Colonic mucosa (tissue), 4 donors: ENCODE measurements at places on chromosomes 7 and 10. TPM values are rescaled to one million over a fixed set of nuclear protein-coding genes. Genes with fewer than 3 reads are reported as not detected.

DNA sequence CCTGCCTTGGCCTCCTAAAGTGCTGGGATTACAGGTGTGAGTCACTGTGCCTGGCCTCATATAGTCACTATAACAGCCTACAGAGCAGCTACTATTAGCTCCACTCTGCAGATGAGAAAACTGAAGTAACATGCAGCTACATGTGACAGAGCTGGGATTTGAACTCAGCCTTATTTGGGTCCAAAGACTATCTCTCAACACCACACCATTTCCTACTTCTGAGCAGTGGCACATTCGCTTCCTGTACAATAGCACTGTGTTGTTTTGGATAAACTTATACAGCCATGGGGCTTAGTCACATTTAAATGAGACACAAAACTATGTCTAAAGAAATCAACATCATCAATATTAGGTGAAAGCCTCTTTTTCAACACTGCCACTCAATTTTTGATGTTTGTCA, 69.8 kb upstream of the DNAJB12 start:
- DNase-seq: no peak

GRCh38 chr10:89273680-89274079, 22.1 kb upstream of the LIPA start:
- DNase-seq: no peak

DNA sequence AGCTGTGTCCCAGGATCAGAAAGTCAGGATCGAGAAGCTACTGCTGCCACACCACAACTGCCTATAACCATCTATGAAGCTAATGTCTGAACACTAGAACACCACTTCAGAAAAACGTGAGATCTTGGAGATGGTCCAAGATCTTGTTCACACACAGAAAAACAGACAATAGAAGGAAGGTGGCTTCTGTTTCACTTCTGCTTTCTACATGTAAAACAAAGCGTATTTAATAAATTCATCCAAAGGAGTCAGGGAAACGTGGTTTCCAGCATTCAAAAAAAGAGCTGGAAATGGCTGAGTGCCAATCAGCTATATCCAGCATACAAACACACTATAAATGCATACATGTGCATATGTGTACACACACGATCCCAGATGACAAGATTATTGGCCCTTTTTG, 70.2 kb upstream of the CCDC71L start:
- DNase-seq: no peak

DNA sequence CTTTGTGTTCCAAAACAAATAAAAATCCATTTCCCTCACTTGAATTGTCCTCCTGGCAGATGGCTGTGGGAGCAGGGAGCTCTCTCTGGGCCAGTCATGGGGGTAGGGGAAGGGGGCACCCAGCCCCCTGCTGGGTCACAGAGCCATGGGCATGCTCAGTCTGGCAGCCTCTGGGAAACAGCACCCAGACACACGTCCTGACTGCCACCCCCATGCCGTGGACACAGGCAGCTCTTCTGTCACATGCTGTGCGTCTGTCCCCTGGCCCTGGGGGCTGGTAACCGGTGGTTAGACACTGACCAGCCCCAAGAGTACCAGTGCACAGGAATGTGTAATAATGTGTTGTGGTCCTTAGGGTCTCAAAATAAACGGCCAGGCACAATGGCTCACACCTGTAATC, 47.0 kb downstream of the RASGEF1A start:
- DNase-seq: no peak

DNA sequence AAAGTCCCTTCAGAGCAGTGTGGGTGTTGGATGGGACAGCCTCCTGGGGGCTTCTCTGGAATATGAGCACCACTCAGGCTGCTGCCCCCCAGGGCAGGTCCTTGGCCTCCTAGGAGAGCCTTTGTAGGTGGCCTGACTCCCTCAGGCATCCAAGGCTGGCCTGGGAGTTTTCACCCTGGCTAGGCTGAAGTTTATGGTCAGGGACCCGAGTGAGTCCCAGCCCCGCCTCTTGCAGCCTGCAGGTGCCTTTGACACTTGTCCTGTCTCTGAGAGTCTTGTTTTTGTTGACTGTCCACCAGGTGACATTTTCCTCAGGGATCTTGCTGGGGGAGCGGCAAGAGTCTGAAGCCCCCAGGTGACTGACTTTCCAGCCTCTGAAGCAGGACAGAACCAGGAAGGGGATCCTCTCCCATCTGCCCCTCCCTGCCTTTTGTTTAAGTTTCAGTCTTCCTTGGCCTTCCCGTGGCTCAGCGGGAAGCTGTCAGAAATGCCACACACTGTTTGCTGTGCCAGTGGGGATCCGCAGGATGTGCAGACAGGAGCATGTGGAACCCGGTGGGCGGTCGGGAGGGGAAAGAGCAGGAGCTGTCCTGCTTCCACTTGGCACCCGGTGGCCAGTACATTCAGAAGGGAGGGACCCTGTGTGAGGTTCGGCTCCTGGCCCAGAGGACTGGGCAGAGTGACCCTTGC, 59.5 kb downstream of the LRRC18 start:
- DNase-seq: no peak

- no peak for DNase-seq
Measured at GRCh38 chr10:11106621-11107374, 89.1 kb downstream of the CELF2 start.

DNA sequence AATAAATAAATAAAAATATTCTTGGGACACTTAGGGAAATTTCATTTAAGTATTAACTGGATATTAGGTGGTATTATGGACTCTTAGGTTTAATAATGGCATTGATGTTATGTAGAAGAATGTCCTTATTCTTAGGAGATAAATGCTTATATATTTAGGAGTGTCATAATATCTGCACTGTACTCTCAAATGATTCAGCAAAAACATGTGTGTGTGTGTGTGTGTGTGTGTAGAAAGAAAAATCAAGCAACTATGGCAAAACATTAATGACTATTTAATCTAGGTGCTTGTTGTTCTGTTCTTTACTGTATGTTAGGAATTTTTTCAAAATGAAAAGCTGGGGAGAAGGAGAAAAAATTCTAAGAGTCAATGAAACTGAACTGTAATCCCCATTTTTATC, 3.9 kb downstream of the ASNS start:
- no peak for DNase-seq

DNA sequence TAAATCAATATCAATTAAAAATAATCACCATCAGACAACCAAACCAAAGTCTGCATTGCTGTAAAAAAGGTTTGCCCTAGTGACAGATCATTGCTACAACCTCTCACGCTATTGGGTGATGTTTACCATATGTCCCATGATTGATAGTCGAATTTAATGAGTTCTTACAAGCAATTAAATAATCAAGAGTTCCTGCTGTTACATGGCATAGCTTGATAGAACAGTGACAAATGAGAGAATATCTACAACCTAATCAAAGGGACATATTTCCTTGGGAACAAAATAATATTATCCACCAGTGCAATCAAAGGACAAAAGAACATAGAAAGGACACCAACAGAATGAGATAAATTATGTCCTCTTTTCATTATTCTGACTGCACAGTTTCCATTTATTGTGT, 387.4 kb downstream of the ETV1 start:
- no peak for DNase-seq

- no peak for DNase-seq
Measured at GRCh38 chr7:46291050-46291438, 370.0 kb upstream of the IGFBP3 start.

GRCh38 chr10:127157089-127157488, 39.3 kb downstream of the INSYN2A start:
- no peak for DNase-seq

- DNase-seq: no peak
Measured at GRCh38 chr10:60138026-60138425, 231.7 kb upstream of the CCDC6 start.

GRCh38 chr7:113582471-113582870, 336.3 kb downstream of the PPP1R3A start:
- no peak for DNase-seq

DNA sequence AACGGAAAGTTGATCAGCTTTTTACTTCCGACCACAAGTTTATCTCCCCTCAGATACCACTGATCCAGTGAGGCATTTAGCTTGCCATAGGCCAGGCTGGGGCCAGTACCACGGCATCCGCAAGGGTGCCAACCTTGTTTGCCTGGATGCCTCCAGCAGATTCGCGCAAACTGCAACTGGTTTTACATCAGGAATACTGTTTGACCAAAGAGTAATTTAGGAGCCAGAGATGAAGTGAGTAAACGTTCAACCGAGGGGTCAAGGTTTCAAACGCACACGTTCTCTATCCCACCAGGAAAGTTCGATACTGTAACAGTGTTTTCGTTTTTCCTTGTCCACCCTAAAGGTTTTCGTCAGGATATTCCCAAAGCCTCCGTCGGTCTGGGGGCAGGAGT, 266 bp upstream of the MDFIC start:
- peak; percentile 37 for DNase-seq

GRCh38 chr7:117993377-117994003, 120.2 kb upstream of the CTTNBP2 start:
- DNase-seq: no peak

DNA sequence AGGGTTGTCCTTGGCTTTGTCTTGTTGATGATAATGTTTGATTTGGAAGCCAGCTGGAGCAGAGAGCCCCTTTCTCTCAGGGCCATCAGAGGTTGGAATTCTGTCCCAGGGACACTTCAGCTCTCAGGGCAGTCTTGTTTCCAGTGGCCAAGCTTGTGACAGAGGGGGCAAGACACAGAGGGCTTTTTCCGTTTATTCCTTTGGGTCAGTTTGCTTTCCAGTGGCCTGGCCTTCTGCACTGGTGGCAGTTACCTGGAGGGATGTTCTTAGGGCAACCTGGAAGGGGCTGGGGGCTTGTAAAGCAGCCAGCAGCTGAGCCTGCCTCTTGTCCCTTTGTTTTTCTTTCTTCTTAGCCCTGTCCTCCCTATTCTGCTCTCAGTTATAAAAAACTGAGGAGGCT, 62.7 kb downstream of the MTURN start:
- no peak for DNase-seq

DNA sequence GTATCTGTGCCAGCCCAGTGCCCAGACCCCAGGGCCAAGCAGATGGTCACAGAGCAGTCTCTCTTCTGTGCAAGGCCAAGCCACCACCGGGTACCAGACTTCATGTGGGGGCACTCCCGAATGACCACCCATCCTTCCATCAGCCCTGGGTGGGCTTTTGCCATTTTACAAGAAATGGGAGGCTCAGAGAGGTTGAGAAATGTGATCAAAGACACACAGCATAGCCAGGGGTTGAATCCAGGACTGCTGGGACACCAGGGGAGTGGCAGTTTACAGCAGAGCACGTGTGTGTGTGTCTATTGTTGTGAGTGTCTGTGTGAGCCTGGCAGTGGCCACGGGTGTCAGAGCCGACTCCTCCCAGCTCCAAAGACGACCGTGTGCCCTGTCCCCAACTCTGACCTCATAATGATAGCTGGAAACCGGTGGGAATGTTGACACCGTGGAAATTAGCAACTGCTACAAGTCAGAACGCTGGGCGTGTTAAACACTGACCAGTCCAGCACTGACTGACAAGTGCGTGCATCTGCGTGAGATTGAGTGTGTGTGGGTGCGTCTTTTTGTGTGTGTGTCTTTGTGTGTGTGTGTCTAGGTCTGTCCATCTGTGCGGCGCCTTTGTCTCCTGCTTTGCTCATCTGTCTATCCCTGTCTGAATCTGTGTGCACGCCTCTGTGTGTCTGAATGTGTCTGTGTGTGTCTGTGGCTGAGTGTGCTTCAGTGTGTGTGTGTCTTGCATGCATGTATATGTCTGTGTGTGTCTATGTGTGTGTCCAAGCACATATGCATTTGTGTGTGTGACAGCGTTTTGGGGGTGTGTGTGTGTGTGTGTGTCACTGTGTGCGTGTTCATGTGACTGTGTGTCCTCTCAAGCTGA, 17.2 kb upstream of the SLC29A4 start:
- DNase-seq: no peak

DNA sequence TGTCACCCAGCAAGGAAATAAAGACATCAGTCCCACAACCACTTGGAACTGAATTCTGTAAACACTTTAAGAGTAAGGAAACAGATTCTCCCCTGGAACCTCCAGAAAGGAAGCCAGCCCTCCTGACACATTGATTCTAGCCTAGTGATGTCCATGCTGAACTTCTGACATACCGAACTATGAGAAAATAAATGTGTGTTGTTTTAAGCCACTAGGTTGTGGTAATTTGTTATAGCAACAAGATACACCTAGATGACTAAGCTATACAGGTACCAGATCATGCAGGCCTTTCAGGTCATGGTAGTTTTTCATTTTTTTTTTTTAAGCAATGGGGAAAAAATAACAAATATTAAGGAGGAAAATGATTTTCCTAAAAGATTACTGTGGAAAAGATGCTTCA, 37.6 kb upstream of the LRRTM3 start:
- no peak for DNase-seq

GRCh38 chr10:106500925-106501525, 663.5 kb downstream of the SORCS1 start:
- DNase-seq: no peak

DNA sequence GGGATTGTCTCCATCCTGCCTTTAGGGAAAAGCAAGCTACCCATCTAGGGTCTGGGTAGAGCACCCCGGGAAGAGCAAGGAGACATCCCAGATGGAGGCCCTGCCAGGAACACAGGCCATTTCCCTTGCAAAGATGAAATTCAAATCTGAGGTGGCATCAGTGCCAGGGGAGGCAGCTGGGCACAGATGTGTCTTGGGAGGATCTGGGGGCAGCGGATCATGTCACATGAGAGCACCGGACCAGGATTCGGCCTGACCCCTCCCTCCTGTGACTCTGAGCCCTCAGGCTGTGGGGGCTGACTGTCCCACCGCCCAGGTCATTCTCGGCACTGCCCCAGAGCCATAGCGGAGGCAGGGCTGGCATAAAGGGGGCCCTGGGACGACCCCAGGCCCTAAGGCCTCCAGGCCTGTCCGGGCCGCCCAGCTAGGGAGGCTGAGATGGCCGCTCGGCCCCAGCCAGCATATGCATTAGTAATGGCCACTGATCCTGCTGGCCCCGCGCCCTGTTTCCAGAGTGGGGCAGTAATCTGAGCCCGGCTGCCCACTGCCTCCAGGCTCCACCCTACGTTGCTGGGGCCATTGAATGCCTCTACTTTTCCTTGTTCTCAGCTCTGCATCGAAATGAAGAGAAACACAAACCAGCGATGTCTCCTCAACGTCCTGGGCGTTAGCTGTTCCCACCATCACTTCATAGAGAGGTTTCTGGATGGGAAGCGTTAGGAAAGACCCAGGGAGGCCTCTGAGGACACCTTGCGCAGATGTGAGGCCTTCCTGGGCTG, 148.5 kb downstream of the UBE2H start:
- DNase-seq: no peak

DNA sequence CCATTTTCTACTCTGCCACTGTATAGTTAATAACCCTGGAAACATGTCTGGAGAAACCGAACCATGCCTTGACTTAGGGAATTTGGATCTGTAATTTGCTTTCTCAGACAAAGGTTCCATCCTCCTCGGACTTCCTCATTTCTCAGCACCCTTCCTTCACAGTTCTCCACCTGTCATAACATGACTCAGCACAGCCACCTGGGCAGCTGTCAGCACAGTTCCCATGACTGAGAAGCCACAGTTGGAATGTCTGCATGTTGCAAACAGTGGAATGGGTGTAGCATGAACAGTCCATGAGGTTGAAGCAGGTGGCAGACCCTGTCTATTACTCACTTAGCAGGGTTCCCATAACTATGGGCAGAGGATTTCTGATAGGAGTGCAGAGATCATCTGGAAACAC, 634 bp upstream of the OR9A4 start:
- DNase-seq: peak; percentile 41

Gene MSMB
- total RNA-seq: not detected

Gene NPY4R2
- total RNA-seq: 2.6 TPM

Gene CALHM1
- not detected for total RNA-seq

Gene HABP2
- not detected for total RNA-seq

Gene ANKRD22
- 28.2 TPM for total RNA-seq

Gene EGFR
- total RNA-seq: 63.4 TPM

Gene CTTNBP2
- 1.8 TPM for total RNA-seq

Gene PNLIPRP2
- 5.0 TPM for total RNA-seq
